Naive thymus-derived CD4-positive, alpha-beta T cell (primary cell): ENCODE measurements at places on chromosomes 12 and 14. TPM values are rescaled to one million over a fixed set of nuclear protein-coding genes. Genes with fewer than 3 reads are reported as not detected.

DNA sequence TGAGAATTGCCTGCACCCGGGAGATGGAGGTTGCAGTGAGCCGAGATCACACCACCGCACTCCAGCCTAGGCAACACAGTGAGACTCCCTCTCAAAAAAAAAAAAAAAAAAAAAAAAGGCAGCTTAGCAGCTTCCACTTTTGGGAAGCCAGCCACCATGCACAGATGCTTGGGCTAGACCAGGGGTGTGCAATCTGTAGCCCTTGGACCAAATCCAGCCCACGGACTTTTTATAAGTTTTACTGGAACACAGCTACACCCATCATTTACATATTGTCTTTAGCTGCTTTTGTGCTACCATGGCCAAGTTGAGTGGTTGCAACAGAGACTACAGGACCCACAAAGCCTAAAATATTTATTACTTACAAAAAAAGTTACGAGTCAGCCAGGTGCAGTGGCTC is 6.7 kb downstream of the CIT start:
- no peaks in the 10 kb centered on the region for H3K4me1 ChIP-seq
- H3K36me3 ChIP-seq: no peaks in the 10 kb centered on the region
- H3K4me3 ChIP-seq: no peak overlapping the region
- no peak overlapping the region for H3K27ac ChIP-seq
- DNase-seq: no peak

GRCh38 chr12:122003651-122004611 is 17.8 kb upstream of the BCL7A start:
- H3K27ac ChIP-seq: peak overlapping the region; percentile 40
- peaks cover 21% of the 10 kb centered on the region for H3K4me1 ChIP-seq
- no peaks in the 10 kb centered on the region for H3K36me3 ChIP-seq
- no peak for DNase-seq
- no peaks in the 10 kb centered on the region for H3K27me3 ChIP-seq

GRCh38 chr14:93155667-93156066 is 29.0 kb downstream of the MOAP1 start:
- no peaks in the 10 kb centered on the region for H3K36me3 ChIP-seq
- H3K4me1 ChIP-seq: no peaks in the 10 kb centered on the region
- no peaks in the 10 kb centered on the region for H3K27me3 ChIP-seq

- no peaks in the 10 kb centered on the region for H3K36me3 ChIP-seq
- H3K27ac ChIP-seq: no peak overlapping the region
- H3K27me3 ChIP-seq: no peaks in the 10 kb centered on the region
- DNase-seq: no peak
- H3K4me1 ChIP-seq: no peaks in the 10 kb centered on the region
- no peak overlapping the region for H3K4me3 ChIP-seq
Observed at GRCh38 chr12:33322519-33322918, 117.1 kb downstream of the SYT10 start.

GRCh38 chr14:34059925-34060650 is 109.2 kb upstream of the EGLN3 start:
- no peak overlapping the region for H3K27ac ChIP-seq
- peak; percentile 34 for DNase-seq
- H3K4me3 ChIP-seq: peak overlapping the region; percentile 37
- H3K27me3 ChIP-seq: no peaks in the 10 kb centered on the region

GRCh38 chr14:90454041-90455000 is 57.5 kb downstream of the CALM1 start:
- no peak for DNase-seq
- no peaks in the 10 kb centered on the region for H3K4me1 ChIP-seq
- H3K36me3 ChIP-seq: no peaks in the 10 kb centered on the region

GRCh38 chr14:50225974-50226297 is 5.4 kb downstream of the SOS2 start:
- H3K36me3 ChIP-seq: peaks cover 2% of the 10 kb centered on the region
- no peak for DNase-seq
- H3K27me3 ChIP-seq: no peaks in the 10 kb centered on the region

DNA sequence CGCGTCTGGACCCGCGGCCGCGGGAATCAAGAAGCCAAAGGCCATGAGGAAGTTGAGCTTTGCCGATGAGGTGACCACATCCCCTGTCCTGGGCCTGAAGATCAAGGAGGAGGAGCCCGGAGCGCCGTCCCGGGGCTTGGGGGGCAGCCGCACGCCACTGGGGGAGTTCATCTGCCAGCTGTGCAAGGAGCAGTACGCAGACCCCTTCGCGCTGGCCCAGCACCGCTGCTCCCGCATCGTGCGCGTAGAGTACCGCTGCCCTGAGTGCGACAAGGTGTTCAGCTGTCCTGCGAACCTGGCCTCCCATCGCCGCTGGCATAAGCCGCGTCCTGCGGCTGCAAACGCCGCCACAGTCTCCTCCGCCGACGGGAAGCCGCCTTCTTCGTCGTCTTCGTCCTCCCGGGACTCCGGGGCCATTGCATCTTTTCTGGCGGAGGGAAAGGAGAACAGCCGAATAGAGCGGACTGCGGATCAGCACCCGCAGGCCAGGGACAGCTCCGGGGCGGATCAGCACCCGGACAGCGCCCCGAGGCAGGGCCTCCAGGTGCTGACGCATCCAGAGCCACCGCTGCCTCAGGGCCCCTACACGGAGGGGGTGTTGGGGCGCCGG is 1.0 kb downstream of the INSM2 start:
- peaks cover 3% of the 10 kb centered on the region for H3K27me3 ChIP-seq
- no peaks in the 10 kb centered on the region for H3K36me3 ChIP-seq
- no peak overlapping the region for H3K27ac ChIP-seq
- peak overlapping the region; percentile 30 for H3K4me3 ChIP-seq
- no peaks in the 10 kb centered on the region for H3K4me1 ChIP-seq

DNA sequence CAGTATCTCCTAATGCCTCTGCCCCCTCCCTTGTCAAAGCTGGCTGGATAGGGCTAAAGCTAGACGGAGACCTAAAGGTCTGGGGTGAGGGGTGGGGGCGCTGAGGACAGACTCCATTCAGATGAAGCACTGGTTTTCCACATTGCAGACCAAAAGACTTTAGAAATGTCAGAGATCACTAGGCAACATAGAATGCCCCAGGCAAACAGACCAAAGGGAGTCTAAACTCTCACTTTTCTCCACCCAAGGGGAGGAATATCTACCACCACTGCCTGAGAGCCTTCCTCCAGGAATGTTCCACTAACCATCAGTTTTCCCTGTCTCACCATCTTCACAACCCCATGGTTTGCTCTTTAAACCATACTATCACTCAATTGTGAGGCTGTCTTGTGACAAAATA is 106.9 kb upstream of the KRAS start:
- H3K4me1 ChIP-seq: no peaks in the 10 kb centered on the region
- H3K4me3 ChIP-seq: no peak overlapping the region
- H3K36me3 ChIP-seq: no peaks in the 10 kb centered on the region
- DNase-seq: no peak

GRCh38 chr14:54567639-54568561 is 972 bp downstream of the SAMD4A start:
- peak overlapping the region; percentile 56 for H3K4me3 ChIP-seq
- H3K36me3 ChIP-seq: no peaks in the 10 kb centered on the region
- H3K4me1 ChIP-seq: peaks cover 11% of the 10 kb centered on the region
- peak overlapping the region; percentile 56 for H3K27ac ChIP-seq

DNA sequence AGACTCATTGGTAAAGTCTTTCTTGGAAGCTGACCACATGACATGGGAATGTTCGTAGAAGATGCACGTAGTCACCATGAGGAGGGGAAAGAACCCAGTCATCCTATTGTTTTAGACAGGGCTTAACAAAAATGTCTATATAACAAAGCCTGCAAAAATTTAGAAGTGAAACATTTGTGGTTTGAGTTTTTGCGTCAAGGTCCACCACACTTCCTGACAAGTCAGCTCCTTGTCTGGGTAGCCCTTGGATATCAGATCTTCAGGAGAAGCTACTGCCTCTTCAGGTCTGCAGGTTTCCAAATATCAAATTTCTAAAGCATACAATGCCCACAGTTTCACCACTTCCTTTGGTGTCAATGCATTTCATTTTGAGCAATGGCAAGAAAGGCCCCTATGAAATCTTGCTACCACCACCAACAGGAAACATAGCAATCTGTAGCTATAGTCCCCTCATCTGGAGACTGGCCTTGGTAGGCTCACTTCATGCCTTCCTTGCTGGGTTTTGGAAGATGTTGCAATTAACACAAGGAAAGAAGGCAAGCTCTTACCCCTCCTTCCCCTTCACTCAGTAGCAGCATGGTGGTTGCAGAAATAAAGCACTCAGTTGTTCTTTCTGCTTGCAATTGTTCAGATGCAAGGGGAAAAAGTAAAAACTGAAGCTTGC is 235.2 kb downstream of the PCNX1 start:
- H3K27ac ChIP-seq: no peak overlapping the region
- no peak overlapping the region for H3K4me3 ChIP-seq
- no peak for DNase-seq
- peaks cover 7% of the 10 kb centered on the region for H3K4me1 ChIP-seq

- no peak overlapping the region for H3K4me3 ChIP-seq
- H3K27me3 ChIP-seq: no peaks in the 10 kb centered on the region
- no peak for DNase-seq
- no peaks in the 10 kb centered on the region for H3K4me1 ChIP-seq
- no peaks in the 10 kb centered on the region for H3K36me3 ChIP-seq
Observed at GRCh38 chr14:103230658-103231334, 103.2 kb upstream of the EIF5 start.

DNA sequence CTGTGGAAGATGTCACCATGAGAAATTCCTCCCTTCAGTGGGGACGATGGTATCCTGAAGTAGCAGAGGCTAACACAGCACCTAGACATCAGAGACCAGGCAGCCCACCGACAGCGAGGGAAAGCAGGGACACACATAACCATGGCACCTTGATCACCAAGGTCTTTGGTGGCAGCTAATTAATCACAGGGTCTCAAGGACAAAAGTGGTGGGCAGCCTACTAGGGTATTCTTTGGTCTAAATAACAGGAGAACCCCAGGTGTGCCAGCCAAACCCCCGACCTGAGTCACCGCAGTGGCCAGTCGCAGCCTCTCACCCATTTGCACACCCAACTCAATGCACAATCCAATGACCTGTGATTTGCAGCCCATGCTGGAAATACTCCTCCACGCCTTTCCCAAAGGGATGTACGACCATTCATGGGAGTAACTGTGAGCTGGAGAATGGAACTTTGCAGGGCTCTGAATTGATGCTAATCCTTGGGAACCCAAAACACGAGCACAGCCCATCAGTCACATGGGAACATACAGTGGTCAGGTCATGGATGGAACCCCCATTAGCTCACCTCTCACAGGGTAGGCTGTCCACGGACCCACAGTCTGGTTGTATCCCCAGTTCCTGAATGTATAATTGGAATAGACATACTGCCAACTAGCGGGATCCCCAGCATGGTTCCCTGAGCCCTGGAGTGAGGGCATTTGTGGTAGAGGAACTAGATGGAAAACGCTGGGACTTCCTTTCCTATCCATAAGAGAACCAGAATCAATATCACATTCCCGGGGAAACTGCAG is 58.7 kb upstream of the C14orf180 start:
- no peaks in the 10 kb centered on the region for H3K4me1 ChIP-seq
- DNase-seq: no peak
- H3K36me3 ChIP-seq: no peaks in the 10 kb centered on the region
- no peak overlapping the region for H3K27ac ChIP-seq
- H3K27me3 ChIP-seq: no peaks in the 10 kb centered on the region
- H3K4me3 ChIP-seq: no peak overlapping the region

- no peak for DNase-seq
- H3K4me3 ChIP-seq: no peak overlapping the region
- H3K4me1 ChIP-seq: no peaks in the 10 kb centered on the region
- no peaks in the 10 kb centered on the region for H3K36me3 ChIP-seq
- H3K27me3 ChIP-seq: no peaks in the 10 kb centered on the region
- H3K27ac ChIP-seq: no peak overlapping the region
Observed at GRCh38 chr14:59325906-59326305, 137.4 kb downstream of the DAAM1 start.

- H3K27me3 ChIP-seq: no peaks in the 10 kb centered on the region
- no peak for DNase-seq
- no peaks in the 10 kb centered on the region for H3K36me3 ChIP-seq
- no peak overlapping the region for H3K4me3 ChIP-seq
- no peak overlapping the region for H3K27ac ChIP-seq
- no peaks in the 10 kb centered on the region for H3K4me1 ChIP-seq
Observed at GRCh38 chr14:61211476-61212255, 69.5 kb downstream of the TMEM30B start.

GRCh38 chr14:45060551-45060950 is 23.4 kb upstream of the PRPF39 start:
- H3K4me3 ChIP-seq: no peak overlapping the region
- no peaks in the 10 kb centered on the region for H3K36me3 ChIP-seq
- no peaks in the 10 kb centered on the region for H3K27me3 ChIP-seq
- no peaks in the 10 kb centered on the region for H3K4me1 ChIP-seq
- DNase-seq: no peak

- H3K4me3 ChIP-seq: no peak overlapping the region
- DNase-seq: no peak
- H3K27me3 ChIP-seq: no peaks in the 10 kb centered on the region
- no peaks in the 10 kb centered on the region for H3K36me3 ChIP-seq
- no peak overlapping the region for H3K27ac ChIP-seq
- H3K4me1 ChIP-seq: no peaks in the 10 kb centered on the region
Observed at GRCh38 chr14:20328705-20329104, 4.4 kb downstream of the CCNB1IP1 start.

- H3K36me3 ChIP-seq: no peaks in the 10 kb centered on the region
- peaks cover 22% of the 10 kb centered on the region for H3K4me1 ChIP-seq
- H3K27me3 ChIP-seq: no peaks in the 10 kb centered on the region
- H3K27ac ChIP-seq: no peak overlapping the region
Observed at GRCh38 chr12:11734580-11735180, 85.2 kb downstream of the ETV6 start.

DNA sequence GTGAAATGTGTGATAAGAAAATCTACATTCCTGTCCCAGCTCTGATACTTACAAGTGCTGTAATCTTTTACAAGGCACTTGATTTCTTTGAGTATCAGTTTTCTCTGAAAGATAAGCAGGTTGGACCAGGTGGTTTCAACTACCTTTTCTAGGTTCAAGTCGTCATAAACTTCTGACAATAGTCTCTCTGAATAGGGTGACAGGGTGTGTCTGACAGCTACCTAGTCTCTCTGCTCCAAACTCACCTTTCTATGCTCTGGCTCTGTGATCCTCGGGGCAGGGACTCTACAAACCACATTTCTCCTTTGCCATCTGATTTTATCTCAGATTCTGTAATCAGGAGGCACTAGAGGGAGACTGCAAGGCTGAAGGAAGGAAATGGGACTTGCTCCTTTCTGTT is 137.7 kb upstream of the SYT1 start:
- H3K27me3 ChIP-seq: no peaks in the 10 kb centered on the region
- no peak overlapping the region for H3K27ac ChIP-seq

- H3K36me3 ChIP-seq: no peaks in the 10 kb centered on the region
- H3K4me3 ChIP-seq: no peak overlapping the region
- no peak for DNase-seq
- no peak overlapping the region for H3K27ac ChIP-seq
- H3K27me3 ChIP-seq: no peaks in the 10 kb centered on the region
Observed at GRCh38 chr14:59424341-59425071, 40.7 kb downstream of the GPR135 start.

- H3K36me3 ChIP-seq: no peaks in the 10 kb centered on the region
- H3K4me3 ChIP-seq: no peak overlapping the region
- no peak overlapping the region for H3K27ac ChIP-seq
- no peak for DNase-seq
- H3K27me3 ChIP-seq: no peaks in the 10 kb centered on the region
- peaks cover 7% of the 10 kb centered on the region for H3K4me1 ChIP-seq
Observed at GRCh38 chr12:94049718-94050117, 98.7 kb upstream of the PLXNC1 start.

Gene ERP27
- total RNA-seq: 19.9 TPM

Gene RDH5
- 14.6 TPM for total RNA-seq

Gene PHC1
- total RNA-seq: 15.4 and 15.8 TPM in 2 replicates

Gene CLEC4A
- total RNA-seq: 25.8 TPM

Gene CMKLR1
- total RNA-seq: 2.0 TPM
